Esophagus squamous epithelium (tissue), 5 donors: ENCODE measurements at places on chromosomes 4 and X.

GRCh38 chr4:56723659-56724230 lies 42.6 kb upstream of the HOPX start:
- no peak for DNase-seq

- no peak for DNase-seq
Observed at GRCh38 chr4:20532871-20533870, 167.1 kb upstream of the PACRGL start.

GRCh38 chr4:141578451-141578850 lies 57.9 kb upstream of the IL15 start:
- DNase-seq: no peak

- DNase-seq: no peak
Observed at GRCh38 chr4:152545088-152545487, 9.2 kb upstream of the FBXW7 start.

GRCh38 chrX:139327355-139327754 lies 203.2 kb upstream of the F9 start:
- no peak for DNase-seq

- no peak for DNase-seq
Observed at GRCh38 chr4:54061067-54061466, 3.3 kb downstream of the CHIC2 start.

DNA sequence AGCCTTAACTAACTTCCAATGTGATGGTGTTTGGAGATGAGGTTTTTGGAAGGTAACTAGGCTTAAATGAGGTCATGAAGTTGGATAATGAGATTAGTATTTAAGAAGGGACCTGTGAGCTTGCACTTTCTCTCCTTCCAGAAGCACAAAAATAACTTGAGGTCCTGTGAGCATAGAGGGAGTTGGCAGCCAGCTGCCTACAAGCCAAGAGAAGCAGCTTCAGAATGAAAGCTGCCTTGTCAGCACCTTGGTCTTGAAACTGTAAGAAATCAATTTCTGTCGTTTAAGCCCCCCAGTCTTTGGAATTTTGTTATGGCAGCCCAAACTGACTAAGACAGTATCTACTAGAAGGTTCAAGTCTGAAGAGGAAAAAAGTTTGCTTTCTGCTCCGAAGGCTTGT lies 280.2 kb upstream of the GALNTL6 start:
- DNase-seq: no peak

DNA sequence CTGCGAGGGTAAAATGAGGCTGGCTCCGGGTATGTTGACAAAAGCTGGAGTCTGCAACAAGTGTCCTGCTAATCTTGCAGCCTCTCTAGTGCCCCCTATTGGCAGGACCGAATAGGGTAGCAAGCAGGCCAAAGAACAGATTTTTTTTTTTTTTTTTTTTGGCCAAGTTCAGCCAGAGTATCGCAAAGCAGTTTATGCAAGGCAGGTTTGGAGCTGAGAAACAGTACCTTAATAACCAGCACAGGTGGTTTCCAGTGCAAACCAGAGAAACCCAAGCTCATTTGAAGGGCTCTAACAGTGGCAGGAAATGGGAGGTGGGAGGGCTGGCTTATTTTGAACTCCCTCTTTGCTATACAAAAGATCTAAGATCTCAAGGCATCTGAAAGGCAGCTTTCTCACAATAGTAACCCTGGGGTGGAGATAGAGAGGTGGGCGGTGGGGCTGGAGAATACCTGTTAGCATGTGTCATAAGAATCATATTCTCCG lies 38.2 kb upstream of the OCIAD2 start:
- no peak for DNase-seq
